ENCODE measurements at places on chromosomes 6 and 20.

GRCh38 chr20:44319839-44320422, 8.9 kb upstream of the FITM2 start:
- DNase-seq: no peak

- no peak for DNase-seq
Measured at GRCh38 chr6:53038141-53038540, 27.1 kb upstream of the FBXO9 start.

GRCh38 chr6:146433881-146434731, 109.5 kb upstream of the RAB32 start:
- no peak for DNase-seq

DNA sequence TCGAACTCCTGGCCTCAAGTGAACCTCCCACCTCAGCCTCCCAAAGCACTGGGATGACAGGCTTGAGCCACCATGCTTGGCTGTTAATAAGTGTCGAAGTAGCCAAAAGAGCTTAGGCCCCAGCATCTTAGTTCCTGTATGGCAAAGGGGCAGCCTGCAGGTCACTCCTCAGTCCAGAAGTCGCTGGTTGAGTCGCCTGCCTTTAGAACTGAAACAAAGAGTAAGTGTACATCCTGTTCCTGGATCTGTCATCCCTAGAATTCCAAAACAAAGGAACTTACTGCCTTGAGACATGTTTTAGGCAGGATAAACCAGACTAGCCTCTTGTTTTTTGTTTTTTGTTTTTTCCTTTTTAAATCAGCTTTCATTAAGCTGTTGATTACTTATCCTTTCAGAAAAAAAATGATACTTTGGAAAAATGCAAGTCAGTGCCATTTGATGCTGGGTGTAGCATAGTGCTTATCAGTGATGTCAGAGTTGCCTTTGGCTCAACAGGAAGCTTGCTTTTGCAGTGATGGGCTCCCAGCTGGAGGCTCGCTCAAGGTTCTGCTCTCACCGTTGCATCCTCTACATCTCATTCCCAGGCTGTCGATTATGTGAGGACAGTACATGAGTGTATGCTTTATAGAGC, 9.0 kb downstream of the ACTR5 start:
- DNase-seq: no peak

- DNase-seq: no peak
Measured at GRCh38 chr6:44514085-44514484, 126.6 kb downstream of the CDC5L start.

DNA sequence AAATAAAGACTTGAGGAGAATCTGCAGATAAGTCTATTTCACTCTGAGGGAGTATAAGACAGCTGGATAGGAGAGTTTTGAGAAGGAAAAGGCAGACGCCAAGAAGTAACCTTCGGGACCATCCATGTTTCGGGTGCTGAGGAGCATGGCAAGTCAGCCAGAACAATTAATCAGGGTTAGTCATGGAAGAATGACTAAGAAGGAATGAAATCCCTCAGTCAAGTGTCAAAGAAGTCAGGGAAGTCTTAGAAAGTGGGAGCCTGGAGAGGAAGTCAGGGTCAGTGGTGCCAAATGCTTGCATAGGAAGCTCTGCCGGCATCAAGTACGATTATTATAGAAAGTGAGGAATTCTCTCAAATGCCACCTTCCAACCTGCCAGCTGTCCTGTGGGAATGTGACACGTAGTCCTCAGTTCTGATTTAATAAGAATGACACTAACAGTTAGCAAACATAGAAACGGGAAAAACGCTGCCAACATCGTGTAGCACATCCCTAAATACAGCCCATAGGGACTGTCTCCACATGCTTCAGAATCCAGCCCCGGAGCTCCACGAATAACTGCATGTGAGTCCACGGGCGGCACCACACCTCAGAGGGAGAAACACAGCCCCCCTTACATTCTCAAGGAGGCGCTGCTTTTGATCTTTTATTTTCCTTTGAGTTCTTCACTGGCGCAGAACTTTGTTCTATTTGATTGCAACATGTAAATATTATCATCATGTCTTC, 602.7 kb downstream of the PRKN start:
- no peak for DNase-seq

DNA sequence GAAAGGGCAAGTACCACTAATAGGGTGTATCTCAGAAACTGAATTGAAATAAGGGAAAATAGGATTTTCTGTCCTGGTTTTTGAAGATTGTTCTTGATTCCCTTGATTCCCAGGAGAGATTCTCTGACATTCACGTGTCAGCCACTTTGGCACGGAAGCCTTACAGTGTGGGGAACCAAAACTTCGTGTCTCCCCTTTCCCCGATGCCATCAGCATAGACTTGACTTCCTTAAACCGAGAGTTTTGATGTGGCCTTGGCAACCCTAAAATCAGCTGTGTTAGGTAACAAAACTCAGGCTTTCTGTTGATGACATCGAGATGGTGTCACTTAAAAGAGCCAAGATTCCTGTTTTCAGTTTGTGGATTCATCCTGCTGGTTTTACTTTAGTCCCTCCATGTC, 7.5 kb downstream of the HMGN4 start:
- DNase-seq: no peak

- no peak for DNase-seq
Measured at GRCh38 chr6:108853077-108853476, 4.9 kb downstream of the ARMC2 start.

- DNase-seq: peak; percentile 38
Measured at GRCh38 chr6:119347466-119348095, 2.0 kb downstream of the MAN1A1 start.

DNA sequence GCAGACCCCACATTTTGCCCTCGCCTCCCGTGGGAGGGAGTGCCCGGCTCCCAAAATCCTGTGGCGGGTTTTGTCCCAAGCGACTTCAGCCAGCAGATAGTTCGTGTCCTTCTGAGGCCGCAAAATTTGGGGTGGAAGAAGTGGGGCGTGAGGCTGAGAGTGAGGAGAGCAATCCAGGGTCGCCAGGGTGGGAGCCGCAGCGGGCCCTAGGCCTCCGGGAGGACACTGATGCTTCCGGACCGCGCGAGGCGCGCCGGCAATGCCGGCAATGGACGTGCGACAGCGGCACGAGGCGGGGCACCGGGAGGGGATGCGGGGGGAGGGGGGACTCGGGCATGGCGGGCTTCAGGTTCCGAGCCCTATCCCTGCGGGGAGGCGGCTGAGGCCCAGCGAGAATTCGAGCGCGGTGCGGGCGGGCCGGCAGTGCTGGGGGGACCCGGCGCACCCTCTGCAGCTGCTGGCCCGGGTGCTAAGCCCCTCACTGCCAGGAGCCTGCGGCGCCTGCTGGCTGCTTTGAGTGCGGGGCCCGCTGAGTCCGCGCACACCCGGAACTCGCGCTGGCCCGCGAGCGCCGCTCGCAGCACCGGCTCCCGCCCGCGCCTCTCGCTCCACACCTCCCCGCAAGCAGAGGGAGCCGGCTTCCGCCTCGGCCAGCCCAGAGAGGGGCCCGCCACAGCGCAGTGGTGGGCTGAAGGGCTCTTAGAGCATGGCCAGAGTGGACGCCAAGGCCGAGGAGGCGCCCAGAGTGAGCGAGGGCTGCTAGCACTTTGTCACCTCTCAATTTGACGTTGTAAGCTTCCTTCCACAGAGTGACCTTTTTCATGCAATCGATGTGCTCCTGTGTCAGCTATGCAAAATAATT, 143.8 kb downstream of the LPA start:
- DNase-seq: peak; percentile 85

- no peak for DNase-seq
Measured at GRCh38 chr6:127190552-127190951, 72.1 kb downstream of the RSPO3 start.

DNA sequence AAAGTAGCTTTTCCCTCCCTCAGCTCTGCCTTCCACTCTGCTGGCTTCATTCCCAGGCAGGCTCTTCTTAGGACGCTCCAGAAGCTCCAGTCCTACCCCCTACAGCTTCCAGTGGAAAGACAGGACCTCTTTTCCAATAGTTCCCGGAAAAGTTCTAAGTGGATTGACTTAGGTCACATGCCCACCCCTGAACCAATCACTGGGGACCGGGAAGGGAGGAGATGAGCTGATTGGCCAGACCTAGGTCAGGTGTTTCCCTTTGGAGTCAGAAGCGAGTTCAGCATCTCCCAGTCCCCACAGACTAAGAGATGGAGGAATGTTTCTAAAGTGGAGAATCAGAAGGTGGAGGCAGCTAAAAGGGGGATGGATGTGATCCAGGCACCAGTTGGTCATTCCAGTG, 62.9 kb upstream of the KCNG1 start:
- DNase-seq: no peak

DNA sequence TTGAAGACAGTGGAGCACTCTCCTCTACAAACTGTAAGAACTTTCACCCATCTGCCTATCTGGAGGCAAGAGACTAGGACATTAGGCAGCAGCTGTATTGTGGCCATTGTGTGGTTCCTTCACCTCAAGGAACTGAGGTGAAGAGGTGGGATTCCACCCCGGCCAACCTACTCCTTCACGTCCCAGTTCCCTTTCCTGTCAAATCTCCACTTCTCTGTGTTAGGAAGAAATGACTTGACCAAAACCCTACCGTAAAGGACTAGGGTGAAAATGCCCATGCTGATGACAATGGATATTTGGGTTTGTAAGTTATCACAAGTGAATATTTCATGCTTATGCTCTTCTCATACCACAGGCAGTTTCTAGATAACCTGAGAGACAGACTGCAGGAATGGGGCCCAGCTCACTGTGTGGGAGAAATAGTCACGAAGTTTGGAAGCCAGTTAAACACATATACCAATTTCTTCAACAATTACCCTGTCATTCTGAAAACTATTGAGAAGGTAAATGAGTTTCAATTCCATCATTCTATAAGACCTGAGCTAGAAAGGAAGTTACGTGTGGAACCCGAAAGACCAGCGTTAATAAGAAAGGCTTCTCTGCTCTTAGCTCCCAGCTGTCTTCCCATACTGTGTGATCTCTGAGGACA, 86.6 kb downstream of the ECT2L start:
- no peak for DNase-seq

- DNase-seq: no peak
Measured at GRCh38 chr6:128601060-128601459, 80.7 kb upstream of the PTPRK start.

- DNase-seq: no peak
Measured at GRCh38 chr6:34834789-34835518, 43.1 kb downstream of the BLTP3A start.

DNA sequence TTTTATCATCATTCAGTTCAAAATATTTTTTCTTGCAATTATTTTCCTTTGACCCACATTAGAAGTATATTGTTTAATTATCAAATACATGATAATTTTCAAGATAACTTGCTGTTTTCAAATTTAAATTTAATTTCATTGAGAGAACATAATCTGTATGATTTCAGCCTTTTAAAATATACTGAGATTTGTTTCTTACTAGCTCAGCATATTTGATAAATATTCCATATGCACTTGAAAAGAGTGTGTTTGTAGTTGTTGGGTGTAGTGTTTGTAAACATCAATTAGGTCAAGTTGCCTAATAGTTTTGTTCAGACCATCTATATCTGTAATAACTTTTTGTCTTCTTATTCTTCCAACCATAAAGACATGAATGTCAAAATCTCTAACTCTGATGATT, 19.0 kb upstream of the RFX6 start:
- no peak for DNase-seq

DNA sequence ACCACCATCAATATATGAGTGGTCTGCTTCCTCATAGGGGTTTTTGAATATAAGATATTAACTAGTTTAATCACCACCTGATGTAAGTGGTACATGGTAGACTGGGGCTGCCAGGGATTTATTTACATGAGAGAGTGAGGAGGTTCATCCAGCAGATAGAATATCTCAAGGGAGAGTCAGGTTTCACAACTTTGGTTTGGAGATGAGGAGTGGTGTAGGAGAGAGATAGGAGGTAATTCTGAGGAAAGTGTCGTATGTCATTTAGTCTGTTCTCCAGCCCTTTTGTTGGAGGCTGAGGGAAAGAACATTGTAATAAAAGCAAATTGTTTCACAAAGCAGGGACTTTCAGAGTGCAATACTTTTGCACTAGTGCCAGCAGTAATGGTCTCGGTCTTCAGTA, 16.8 kb downstream of the L3MBTL3 start:
- DNase-seq: no peak

DNA sequence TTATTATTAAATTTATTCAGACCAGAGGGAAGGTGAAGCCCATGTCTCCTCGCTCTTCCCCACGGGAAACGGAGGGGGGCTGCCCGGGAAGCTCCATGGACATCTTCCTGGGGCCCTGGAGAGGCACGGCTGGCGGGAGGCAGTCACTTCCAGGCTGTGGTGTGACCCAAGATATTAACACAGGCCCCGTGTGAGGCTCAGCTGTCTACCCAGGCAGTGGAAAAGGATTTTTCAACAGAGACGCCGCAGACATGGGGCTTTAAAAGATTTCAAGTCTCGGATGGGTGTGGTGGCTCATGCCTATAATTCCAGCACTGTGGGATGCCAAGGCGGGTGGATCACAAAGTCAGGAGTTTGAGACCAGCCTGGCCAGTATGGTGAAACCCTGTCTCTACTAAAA, 117.9 kb downstream of the ERMARD start:
- DNase-seq: no peak
